ENCODE measurements at places on chromosomes 11 and 22. TPM values are rescaled to one million over a fixed set of nuclear protein-coding genes. Genes with fewer than 3 reads are reported as not detected.

DNA sequence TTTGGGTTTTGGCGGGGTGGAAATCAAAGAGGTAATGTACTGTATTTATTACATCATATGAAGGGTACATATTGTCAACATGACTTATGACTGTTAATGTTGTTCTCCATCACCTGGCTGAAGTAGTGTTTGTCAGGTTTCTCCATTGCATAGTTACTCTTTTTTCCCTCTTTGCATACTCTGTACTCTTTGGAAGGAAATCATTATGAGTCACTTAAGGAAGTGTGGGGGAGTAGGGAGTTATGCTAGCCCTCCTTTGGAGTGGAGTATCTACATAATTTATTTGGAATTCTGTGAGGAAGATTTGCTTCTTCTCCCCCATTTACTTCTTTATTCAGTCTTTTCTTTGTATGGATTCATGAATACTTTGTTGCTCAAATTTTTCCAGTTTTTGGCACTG lies 3.6 kb upstream of the PGR start:
- no peak overlapping the region for H3K4me3 ChIP-seq
- H3K27ac ChIP-seq: no peak overlapping the region
- H3K4me1 ChIP-seq: no peaks in the 10 kb centered on the region
- no peaks in the 10 kb centered on the region for H3K36me3 ChIP-seq
- DNase-seq: no peak

DNA sequence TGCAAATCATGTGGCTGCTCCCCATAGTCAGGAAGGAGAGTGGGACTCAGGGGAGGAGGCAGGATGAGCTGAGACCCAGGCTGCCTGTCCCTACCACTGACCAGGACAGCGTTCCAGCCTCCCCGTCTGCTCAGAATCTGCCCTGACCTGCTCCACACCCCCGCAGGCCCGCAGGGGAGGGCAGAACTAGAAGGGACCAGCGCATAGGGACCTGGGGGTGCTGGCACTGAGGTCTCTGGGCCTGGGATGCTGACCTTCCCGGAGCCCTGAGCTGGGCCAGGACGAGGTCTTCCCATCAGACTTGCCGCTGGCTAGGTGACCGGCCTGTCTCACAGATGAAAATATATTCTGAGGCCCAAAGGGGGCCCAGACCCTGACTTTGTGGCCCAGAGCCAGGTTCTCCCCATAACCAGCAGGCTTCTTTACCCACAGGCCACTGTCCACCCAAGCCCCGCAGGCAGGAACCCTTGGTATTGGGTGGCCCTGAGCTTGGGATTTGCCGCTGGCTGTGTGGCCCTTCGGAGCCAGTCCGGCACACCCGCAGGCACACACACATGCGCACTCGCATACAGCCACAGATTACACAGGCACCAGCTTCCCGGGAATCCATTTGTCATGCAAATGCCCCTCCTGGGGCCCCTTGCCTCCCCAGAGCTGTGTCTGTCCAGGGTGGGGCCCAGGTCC lies 13.8 kb upstream of the PIM3 start:
- DNase-seq: peak; percentile 54
- no peak overlapping the region for H3K27ac ChIP-seq
- peaks cover 14% of the 10 kb centered on the region for H3K4me1 ChIP-seq
- H3K4me3 ChIP-seq: no peak overlapping the region

DNA sequence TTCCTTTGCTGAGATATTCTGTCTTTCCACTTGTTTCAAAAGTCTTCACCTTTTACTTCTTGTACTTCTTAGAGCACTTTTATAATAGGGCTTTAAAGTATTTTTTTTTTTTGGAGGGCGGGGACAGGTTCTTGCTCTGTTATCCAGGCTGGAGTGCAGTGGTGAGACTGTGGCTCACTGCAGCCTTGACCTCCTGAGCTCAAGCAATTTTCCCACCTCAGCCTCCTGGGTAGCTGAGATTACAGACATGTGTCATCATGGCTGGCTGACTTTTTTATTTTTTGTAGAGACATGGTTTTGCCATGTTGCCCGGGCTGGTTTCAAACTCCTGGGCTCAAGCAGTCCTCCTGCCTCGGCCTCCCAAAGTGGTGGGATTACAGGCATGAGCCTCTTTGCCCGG lies 57.9 kb downstream of the DYNC2H1 start:
- H3K4me1 ChIP-seq: no peaks in the 10 kb centered on the region
- no peak overlapping the region for H3K27ac ChIP-seq
- no peak for DNase-seq
- peaks cover 8% of the 10 kb centered on the region for H3K36me3 ChIP-seq

- H3K27me3 ChIP-seq: peaks cover 39% of the 10 kb centered on the region
- H3K27ac ChIP-seq: no peak overlapping the region
- H3K4me3 ChIP-seq: no peak overlapping the region
- H3K4me1 ChIP-seq: peaks cover 14% of the 10 kb centered on the region
- no peak for DNase-seq
- no peaks in the 10 kb centered on the region for H3K36me3 ChIP-seq
Measured at GRCh38 chr22:37816543-37817180, 6.5 kb upstream of the GALR3 start.

DNA sequence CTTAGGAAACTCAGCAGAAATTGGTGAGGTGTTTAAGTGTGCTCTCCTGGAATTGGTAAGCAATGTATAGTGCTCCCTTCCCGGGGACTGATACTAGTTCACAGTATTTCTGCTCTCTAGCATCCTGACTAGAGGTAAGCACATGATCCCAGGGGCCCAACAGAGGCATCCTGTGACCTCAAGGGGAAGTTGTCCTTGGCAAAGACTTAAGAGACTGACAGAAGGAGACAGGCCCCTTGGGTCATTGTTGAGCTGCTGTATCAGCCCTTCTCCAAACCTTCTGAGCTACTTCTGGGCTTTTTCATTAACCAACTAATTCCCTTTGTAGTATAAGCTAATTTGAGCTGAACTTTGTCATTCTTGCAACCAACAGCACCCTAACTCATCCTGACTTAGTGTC lies 4.3 kb upstream of the TBC1D22A start:
- peaks cover 8% of the 10 kb centered on the region for H3K4me1 ChIP-seq
- no peak overlapping the region for H3K4me3 ChIP-seq
- DNase-seq: no peak
- H3K27me3 ChIP-seq: no peaks in the 10 kb centered on the region

DNA sequence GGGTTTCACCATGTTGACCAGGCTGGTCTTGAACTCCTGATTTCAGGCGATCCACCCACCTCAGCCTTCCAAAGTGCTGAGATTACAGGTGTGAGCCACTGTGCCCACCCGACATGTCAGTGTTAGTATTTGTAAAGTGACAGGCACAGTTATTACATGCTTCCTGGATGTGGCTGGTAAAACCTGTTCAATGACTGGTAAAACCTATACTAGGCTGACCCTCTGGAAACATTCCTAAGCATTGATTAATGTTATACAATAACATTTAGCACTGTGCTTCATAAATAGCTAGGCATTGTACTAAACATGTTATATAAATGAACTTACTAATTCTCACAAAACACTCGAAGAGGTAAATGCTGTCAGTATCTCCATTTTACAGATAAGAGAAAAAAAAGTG lies 20.9 kb upstream of the JHY start:
- no peak for DNase-seq
- no peak overlapping the region for H3K4me3 ChIP-seq
- H3K27me3 ChIP-seq: no peaks in the 10 kb centered on the region
- no peaks in the 10 kb centered on the region for H3K4me1 ChIP-seq
- H3K27ac ChIP-seq: no peak overlapping the region

DNA sequence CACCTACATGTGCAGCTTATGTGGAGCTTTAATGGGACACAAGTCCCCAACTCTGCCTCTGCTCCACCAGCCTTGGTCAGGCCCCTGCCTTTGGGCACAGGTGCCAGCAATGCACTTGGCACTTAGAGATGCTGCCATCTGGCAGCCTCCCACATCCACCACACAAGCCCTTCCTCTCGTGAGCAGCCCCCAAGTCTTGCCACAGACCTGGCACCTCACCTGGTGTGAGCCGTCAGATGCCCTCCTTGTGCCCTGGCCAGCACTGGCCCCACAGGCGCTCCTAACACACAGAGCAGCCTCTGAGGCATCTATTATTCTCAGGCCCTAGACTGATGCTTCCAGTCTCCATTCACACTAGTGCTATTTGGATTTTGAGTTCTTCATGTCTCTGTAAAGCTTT lies 24.5 kb upstream of the SERPIND1 start:
- H3K36me3 ChIP-seq: no peaks in the 10 kb centered on the region
- DNase-seq: no peak
- H3K27ac ChIP-seq: no peak overlapping the region
- no peak overlapping the region for H3K4me3 ChIP-seq
- no peaks in the 10 kb centered on the region for H3K27me3 ChIP-seq

GRCh38 chr22:35524966-35525686 lies 15.5 kb upstream of the RASD2 start:
- no peaks in the 10 kb centered on the region for H3K4me1 ChIP-seq
- no peak overlapping the region for H3K4me3 ChIP-seq
- no peaks in the 10 kb centered on the region for H3K27me3 ChIP-seq
- no peak overlapping the region for H3K27ac ChIP-seq
- DNase-seq: no peak

DNA sequence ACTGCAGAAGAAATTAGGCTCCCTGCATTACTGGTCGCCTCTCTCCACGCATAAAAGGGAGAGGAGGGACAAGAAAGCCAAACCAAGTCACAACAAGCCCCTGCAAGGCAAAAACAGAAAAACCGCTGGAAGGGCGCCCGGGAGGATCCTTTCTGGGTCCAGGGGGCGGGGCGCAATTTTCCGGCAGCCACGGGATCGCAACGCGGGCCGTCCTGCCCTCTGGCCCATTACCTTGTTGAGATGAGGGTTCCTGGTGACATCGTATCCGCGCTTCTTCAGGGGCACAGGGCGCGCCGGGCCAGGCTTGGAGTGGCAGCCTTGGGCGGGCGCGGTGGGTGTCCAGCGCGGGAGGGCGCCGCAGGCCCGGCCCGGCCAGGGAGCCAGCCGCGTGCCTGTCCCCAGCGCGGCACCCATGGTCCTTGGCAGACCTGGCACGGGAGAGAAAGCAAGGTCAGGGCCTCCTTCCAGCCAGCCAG lies 847 bp downstream of the ME3 start:
- DNase-seq: peak; percentile 47
- no peak overlapping the region for H3K27ac ChIP-seq
- peak overlapping the region; percentile 40 for H3K4me3 ChIP-seq
- H3K36me3 ChIP-seq: peaks cover 4% of the 10 kb centered on the region
- peaks cover 7% of the 10 kb centered on the region for H3K27me3 ChIP-seq

DNA sequence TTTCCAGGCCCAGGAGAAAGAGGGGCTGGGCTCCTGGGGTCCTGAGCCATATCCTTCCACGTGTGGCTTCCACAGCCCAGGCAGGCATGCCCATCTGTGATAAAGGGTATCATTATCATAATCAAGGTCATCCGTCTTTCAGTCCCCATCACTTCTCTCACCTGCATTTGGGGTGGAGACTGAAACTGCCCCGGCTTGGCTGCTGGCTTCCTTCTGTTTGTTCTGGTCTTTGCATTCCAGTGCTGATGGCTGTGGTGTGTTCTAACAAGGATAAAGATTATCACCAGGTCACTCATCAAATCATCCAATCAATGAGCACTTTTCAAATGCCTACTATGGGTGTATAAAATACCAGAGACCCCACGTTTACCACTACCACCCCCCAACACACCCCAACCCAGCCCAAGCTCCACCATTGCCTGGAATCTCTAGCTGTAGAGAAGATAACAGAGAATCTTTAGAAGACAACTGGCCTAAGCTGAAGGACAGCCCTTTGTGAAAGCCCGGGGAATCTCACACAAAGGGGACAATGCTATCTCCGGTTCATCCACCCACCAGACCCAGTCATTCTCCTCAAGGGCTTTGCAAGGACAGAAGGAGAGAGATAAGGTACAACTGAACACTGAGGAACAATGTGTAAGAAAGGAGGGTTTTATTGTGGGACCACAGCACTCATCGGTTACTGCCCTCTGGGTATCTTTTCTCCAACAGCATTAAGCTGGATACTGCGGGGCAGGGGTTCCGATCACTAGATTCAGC lies 54.9 kb downstream of the AHNAK start:
- H3K4me1 ChIP-seq: no peaks in the 10 kb centered on the region
- no peak overlapping the region for H3K27ac ChIP-seq
- DNase-seq: no peak
- H3K27me3 ChIP-seq: no peaks in the 10 kb centered on the region
- no peaks in the 10 kb centered on the region for H3K36me3 ChIP-seq

ELMOD1 gene
- not detected for total RNA-seq

C1QTNF4 gene
- 0.39 TPM for total RNA-seq

SLC22A8 gene
- total RNA-seq: not detected

Data from neural progenitor cell (in vitro differentiated cells).